ENCODE measurements at places on chromosomes 5 and 9. TPM values are rescaled to one million over a fixed set of nuclear protein-coding genes. Genes with fewer than 3 reads are reported as not detected.

DNA sequence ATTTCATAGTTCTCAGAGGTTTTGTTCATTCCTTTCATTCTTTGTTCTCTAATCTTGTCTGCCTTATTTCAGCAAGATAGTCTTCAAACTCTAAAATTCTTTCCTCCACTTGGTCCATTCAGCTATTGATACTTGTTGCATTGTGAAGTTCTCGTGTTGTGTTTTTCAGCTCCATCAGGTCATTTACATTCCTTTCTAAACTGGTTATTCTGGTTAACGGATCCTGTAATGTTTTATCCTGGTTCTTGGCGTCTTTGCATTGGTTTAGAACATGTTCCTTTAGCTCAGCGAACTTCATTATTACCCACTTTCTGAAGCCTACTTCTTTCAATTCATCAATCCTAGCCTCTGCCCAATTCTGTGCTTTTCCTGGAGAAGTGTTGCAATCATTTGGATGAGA is 45.1 kb upstream of the TXNDC8 start:
- no peak for DNase-seq

DNA sequence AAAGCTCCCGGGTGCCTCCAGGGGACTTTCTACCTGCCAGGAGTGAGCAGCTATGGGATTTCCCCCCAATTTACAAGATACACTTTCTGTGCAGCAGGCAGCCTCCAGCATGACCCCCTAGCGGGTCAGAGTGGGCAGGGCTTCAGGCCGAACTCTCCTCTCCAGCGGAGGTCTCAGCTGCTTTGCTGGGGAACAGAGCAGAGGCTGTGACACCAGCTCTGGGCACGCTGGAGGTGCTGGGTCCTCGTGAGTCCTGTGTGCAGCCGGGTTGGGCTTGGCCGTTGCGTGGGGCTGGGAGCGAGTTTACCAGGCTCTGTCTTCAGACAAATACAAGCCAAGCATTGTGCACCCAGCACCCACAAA is 2.9 kb downstream of the NRARP start:
- no peak for DNase-seq

DNA sequence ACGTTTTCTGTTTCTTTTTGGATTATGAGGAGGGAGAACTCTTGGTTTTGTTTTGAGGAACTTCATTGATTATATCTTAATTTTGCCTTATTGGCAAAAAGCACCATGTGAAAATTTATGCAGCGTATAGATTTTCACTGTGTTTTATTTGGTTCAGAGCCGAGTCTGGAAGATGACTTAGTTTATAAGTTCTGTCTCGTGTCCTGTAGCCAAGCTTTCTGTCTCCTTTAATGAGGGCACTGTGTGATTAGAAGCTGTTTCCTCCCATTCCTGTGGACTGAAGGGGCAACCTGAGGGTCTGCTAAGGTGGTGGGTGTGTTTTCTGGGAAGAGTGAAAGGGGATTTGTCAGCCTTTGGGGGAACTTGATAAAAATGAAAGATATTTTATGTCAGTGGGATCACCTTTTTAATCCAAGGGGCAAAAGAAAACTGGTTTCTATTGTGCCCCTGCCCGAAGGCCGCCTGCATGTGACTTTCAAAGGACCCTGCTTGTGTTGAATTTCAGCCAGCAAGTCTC is 262.1 kb downstream of the FANCC start:
- no peak for DNase-seq

DNA sequence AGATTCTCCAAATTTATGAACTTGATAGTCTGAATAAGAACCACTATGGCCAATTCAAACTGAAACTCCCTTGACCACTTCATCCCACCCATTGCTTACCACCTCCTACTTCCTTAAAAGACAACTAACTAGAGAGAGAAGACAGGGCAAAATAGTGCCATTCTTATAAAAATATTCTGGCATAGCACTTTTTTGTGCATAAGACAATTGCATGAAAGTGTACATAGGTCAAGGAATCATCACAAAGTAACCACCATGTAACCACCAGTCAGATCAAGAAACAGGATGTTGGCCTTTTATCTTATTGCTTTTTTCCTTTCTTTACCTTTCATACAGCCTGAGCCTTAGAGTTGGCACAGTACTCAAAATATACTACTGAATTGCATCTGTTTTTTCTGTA is 8.1 kb upstream of the ARSB start:
- no peak for DNase-seq

DNA sequence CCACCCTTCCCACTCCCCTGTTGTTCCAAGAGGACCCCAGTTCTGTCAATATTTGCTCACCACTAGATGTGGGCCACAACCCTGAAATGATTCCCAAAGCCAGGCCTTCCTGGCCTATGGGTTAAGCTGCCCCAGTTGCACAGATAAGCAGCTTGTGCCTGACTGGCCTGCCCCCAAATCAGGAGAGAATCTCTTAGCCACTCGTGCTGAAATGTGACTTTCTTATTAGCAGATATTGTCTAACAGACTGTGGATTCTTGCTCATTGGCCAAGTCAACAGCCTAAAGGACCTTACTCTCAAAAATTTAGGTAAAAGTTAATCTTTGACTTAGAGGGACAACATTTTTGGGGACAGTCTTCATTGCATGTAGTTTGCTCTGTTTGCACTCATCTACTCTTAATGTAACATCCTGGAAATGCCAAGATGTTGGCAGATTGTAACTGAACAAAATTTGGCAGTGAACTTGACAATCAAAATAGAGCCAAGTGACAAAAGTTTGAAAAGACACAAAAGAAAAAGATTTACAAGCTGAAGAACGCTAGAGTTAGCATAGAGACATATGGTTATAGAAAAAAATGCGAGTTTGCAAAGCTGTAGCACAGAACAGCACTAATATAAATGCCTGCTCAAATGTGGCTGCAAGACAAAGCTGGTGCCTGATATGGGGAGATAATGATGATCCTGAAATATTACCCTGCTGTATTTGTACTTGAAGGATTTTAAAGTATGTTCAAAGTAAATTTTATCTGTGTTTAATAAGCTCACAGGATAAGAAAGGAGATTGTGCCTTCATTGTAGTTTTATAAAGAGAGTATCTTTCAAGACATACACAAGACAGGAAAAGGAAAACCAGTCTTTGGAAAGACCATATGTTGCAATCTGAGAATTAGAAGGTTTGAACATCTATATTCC is 29.0 kb upstream of the FSD1L start:
- DNase-seq, result no peak

DNA sequence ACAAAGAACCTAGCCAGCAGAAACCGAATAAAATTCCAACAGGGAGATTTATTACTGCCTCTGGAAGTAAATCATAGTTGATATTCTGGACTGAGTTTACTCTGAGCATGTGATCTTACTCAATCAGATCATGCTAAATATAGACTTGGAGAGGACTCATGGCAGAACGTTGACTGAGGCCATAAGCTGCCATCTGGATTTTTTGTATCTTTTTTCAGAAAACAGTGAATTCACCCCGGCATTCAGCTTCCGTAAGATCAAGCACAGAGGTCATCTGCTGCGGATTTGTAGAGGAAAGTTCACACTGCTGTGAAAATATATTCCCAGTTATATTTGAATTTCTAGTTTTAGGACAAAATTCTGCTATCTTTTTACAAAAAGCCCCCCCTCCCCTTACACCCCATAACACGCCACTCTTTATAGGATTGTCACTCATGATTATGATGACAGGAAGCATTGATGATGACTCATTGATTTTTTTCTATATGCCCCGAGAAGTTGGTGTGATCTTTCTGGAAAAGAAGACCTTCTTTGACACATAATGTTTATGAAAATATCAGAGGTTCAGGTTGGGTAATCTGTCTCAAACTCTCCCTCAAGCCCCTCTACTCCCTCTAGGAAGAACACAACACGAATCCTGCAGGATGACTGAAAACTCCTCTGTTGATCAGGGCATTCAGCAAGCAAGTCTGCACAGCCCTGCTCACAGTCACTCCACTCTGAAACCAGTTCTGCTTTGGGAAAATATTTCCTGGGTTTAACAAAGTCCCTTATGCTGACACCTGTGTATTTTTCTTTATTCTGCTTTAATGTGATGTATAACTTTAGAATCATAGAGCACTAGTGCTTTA is 70.8 kb downstream of the NXNL2 start:
- DNase-seq, result no peak

Gene FABP6
- total RNA-seq, result not detected

All from activated T-cell treated with anti-CD3 and anti-CD28 coated beads, Interleukin-2, amount 50 U/mL, for 4 hours (primary cell).